Activated CD4-positive, alpha-beta T cell treated with anti-CD3 and anti-CD28 coated beads, Interleukin-2, amount 10 ng/mL, durations not matched to agents 7 days and 5 days (primary cell): ENCODE measurements at places on chromosomes 7 and 10. TPM values are rescaled to one million over a fixed set of nuclear protein-coding genes. Genes with fewer than 3 reads are reported as not detected.

Gene ZNF488
- 0.05 TPM for total RNA-seq

DNA sequence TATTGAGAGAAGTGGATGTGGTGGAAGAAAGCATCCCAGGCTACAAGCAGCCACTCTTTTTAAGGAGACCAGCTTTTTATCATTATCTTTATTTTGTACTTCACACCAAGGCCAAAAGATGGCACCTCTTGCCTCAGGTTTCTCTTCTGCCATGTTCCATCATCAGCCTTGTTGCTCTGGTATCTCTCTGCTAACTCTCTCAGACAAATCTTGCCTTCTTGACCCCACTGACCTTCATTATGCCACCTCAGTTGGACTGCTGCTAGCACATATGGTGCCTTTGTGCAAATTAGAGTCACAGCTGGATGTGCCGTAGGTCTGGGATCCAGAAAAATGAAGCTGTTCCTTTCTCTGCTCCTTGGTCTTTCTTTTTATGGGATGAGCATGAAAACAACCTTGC lies 47.1 kb upstream of the DYNC1I1 start:
- no peak overlapping the region for H3K4me3 ChIP-seq
- no peak overlapping the region for H3K27ac ChIP-seq
- DNase-seq = no peak
- no peaks in the 10 kb centered on the region for H3K36me3 ChIP-seq

DNA sequence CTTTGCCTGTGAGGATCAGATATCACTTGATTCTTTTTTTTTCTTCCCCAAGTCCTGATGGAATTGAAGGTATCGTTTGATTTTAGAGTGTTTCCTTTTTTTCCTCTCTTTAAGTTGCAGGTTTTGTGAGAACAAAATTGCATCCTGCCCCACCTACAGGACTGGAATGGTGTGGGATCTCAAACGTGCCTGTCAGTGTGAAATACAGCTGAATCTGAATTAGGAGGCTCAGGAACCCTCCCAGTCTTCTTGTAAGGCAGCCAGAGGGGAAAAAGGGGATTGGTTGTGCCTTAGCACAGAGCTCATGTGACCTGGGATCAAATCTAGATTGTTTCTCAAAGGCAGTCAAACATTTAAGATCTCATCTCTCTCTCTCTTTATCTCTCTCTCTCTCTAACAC lies 32.7 kb upstream of the KLHL7 start:
- no peak overlapping the region for H3K27ac ChIP-seq
- peaks cover 24% of the 10 kb centered on the region for H3K27me3 ChIP-seq
- no peak overlapping the region for H3K4me3 ChIP-seq
- DNase-seq = no peak
- no peaks in the 10 kb centered on the region for H3K4me1 ChIP-seq

Gene PNLIPRP2
- total RNA-seq = not detected

DNA sequence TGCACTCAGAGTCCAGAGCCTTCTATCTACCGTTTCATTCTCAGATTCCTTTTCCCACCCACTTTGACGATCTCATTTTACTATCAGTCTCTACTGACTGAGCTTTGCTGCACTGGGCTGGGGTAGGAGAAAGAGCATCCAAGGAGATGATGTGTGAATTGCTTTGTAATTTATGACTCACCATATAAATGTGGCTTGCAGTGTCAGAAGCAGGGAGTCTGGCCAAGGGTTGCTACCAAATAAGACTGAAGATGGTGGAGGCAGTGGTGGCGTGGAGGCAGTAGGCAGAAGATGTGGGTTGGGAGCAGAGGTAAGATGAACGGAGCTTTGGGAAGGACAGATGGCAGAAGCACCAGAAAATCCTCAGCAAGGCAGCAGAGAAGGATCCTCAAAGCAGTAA lies 73.3 kb upstream of the AGK start:
- no peaks in the 10 kb centered on the region for H3K36me3 ChIP-seq
- H3K4me3 ChIP-seq = no peak overlapping the region
- peaks cover 17% of the 10 kb centered on the region for H3K27me3 ChIP-seq
- DNase-seq = no peak

Gene HOXA9
- total RNA-seq = not detected
